ENCODE measurements at places on chromosomes 3 and 15. TPM values are rescaled to one million over a fixed set of nuclear protein-coding genes. Genes with fewer than 3 reads are reported as not detected.

Gene CTXN2
- 0.07 TPM for total RNA-seq

Gene ADAMTS9
- not detected for total RNA-seq

Gene MANF
- 229 TPM for total RNA-seq

Gene IQCF5
- not detected for total RNA-seq

Gene SEMA5B
- not detected for total RNA-seq

Gene PRSS50
- not detected for total RNA-seq

Gene POPDC2
- 0.66 TPM for total RNA-seq

DNA sequence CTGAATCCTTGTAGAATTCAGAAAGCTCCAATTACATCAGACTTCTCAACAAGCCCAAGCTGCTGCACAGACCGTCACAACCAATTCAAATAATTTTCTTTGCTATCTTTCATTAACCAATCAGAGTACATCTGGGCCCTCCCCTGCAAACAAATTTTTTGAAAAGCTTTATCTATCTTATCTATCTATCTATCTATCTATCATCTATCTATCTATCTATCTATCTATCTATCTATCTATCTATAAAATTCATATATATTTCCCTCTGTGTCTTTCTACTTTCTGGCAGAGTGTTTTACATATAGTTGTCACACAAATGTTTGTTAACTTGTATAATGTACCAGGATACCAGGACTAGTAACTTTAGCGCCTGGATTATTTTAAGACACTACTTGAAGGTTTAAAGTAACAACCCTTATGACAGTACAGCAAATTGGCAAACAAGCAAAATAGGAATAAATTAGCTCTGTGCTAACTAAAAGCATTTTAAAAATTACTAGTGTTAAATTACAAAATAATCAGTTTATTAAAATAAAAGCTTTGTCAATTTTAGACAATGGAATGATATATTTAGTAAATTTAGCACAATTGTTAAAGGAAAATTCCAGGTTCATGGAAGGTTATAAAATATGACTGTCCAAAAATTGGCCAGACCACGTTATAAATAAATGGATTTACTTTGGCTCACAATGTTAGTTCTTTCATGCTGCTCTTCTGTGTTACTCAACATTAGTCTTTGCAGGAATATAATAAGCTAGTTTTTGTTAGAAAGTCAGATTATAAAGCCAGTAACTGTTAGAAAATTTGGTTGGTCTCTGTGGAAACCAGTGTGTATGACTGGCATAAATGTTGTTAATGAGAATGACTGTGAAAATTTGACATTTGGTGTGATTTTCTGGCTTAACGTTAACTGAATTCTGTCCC, 138.6 kb downstream of the SUCNR1 start:
- H3K27ac ChIP-seq = no peak overlapping the region
- DNase-seq = no peak
- no peaks in the 10 kb centered on the region for H3K4me1 ChIP-seq
- H3K4me3 ChIP-seq = no peak overlapping the region
- no peaks in the 10 kb centered on the region for H3K36me3 ChIP-seq
- H3K27me3 ChIP-seq = peaks cover 10% of the 10 kb centered on the region

GRCh38 chr3:142000325-142000870, 124.0 kb downstream of the ATP1B3 start:
- no peak for DNase-seq
- no peaks in the 10 kb centered on the region for H3K36me3 ChIP-seq

DNA sequence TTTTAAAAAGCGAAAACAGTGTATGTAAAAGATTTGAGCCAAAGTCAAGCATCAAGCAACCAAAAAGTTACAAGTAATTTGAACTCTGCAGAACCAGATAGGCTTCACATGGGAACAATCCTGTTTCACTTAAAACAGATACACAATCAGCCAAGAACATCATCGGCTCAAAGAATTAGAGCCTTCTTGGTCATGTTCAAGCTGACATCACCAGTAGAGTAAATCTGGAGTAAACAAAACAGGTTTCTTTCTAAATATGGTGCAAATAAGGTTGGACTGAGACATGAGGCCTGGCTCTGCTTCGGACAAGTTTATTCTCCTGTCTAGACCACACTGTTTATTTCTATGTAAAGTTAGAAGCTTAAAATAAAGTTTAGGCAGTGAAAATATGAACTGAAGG, 116.0 kb downstream of the GMNC start:
- H3K27ac ChIP-seq = no peak overlapping the region
- no peaks in the 10 kb centered on the region for H3K27me3 ChIP-seq
- no peaks in the 10 kb centered on the region for H3K36me3 ChIP-seq

DNA sequence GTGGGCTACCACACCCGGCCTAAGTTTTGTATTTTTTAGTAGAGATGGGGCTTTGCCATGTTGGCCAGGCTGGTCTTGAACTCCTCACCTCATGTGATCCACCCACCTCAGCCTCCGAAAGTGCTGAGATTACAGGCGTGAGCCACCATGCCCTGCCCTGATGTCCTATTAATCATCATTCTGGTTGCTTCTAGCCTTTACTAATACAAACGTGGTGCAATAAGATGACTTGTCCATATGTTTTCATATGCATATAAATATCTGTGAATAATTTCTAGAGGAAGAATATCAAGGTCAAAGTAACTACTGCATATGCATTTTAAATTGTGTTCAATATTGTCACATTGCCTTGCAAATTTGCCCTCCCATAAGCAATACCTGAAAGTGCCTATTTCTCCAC, 25.5 kb upstream of the PDHB start:
- DNase-seq = no peak
- no peak overlapping the region for H3K4me3 ChIP-seq
- H3K4me1 ChIP-seq = peaks cover 7% of the 10 kb centered on the region
- peaks cover 7% of the 10 kb centered on the region for H3K27me3 ChIP-seq

DNA sequence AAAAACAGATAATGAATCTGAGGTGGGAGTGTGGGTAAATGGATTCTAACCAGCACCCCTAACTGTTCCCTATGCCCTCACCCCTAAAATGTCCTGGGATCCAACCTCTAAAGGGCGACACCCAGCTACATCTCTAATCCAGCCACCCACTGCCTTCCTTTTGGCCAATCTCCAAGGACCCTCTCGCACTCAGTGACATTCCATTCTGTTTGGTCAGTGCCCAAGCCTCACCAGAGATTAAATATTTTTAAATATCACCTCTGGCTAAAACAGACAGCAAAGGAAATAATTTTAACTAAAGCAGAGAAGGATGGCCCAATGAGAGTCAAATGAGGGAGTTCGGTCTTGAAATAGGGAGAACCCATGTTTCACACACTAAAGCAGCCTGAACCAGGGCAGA, 19.9 kb upstream of the SCN10A start:
- peaks cover 15% of the 10 kb centered on the region for H3K27me3 ChIP-seq
- DNase-seq = no peak
- H3K4me3 ChIP-seq = no peak overlapping the region
- H3K27ac ChIP-seq = no peak overlapping the region

- H3K27me3 ChIP-seq = peaks cover 5% of the 10 kb centered on the region
- no peaks in the 10 kb centered on the region for H3K4me1 ChIP-seq
- H3K4me3 ChIP-seq = no peak overlapping the region
- H3K36me3 ChIP-seq = no peaks in the 10 kb centered on the region
Measured at GRCh38 chr15:91214675-91215590, 114.9 kb downstream of the SV2B start.

- H3K27ac ChIP-seq = no peak overlapping the region
- no peak overlapping the region for H3K4me3 ChIP-seq
- H3K27me3 ChIP-seq = no peaks in the 10 kb centered on the region
- DNase-seq = peak; percentile 58
Measured at GRCh38 chr3:104102386-104102785, 1264.3 kb upstream of the ALCAM start.

- no peak overlapping the region for H3K4me3 ChIP-seq
- H3K36me3 ChIP-seq = no peaks in the 10 kb centered on the region
- peaks cover 4% of the 10 kb centered on the region for H3K27me3 ChIP-seq
- H3K27ac ChIP-seq = no peak overlapping the region
- DNase-seq = no peak
Measured at GRCh38 chr15:67504796-67505195, 16.1 kb upstream of the C15orf61 start.

DNA sequence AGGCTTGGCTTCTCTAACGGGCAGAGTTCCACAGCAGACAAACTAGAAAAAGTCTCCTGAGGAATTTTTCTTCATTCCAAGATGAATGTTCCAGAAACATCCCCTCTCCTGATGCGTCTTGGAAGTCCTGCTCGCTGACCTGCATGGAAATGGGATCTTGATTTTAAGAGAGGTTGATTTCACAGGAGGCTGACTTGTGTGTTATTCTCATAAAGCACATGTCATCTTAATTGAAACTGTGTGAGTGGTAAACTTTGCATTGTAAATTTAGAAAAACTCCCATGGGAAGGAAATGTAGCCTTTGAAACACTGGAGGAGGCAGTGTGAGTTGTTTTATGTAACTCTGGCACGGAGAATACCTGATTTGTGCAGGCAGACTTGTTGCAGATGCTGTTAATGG, 337.8 kb upstream of the NR2E3 start:
- H3K36me3 ChIP-seq = no peaks in the 10 kb centered on the region
- no peak overlapping the region for H3K27ac ChIP-seq
- peaks cover 5% of the 10 kb centered on the region for H3K4me1 ChIP-seq
- H3K4me3 ChIP-seq = no peak overlapping the region

DNA sequence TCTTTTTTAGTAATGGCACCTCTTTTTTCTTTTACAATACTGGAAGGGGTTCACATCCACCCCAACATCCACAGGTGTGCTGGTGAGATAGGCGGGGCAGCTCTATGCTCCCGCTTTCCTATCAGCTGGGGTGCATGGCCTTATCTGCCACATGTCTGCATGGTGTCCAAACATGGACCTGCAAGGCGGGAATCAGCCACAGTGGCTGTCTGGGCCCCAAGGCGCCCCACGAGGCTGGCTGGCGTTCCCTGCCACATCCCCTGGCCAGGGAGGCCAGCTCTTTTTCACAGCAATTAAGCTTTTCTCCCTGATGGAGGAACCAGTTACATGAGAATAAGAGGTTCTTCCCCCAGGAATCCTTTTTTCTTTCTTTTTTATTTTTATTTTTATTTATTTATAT, 30.9 kb upstream of the GOLGA6L2 start:
- no peaks in the 10 kb centered on the region for H3K27me3 ChIP-seq
- no peak overlapping the region for H3K4me3 ChIP-seq
- H3K4me1 ChIP-seq = no peaks in the 10 kb centered on the region
- no peak overlapping the region for H3K27ac ChIP-seq

Data from activated CD4-positive, alpha-beta T cell treated with anti-CD3 and anti-CD28 coated beads, Interleukin-2, amount 10 ng/mL, durations not matched to agents 24 days and 14 days (primary cell).